ENCODE measurements at places on chromosomes 5 and 9.

- DNase-seq: no peak
These were observed 23.7 kb downstream of the ACTL7A start for GRCh38 chr9:108885643-108886348.

GRCh38 chr5:146015001-146015400, 78.6 kb downstream of the SH3RF2 start:
- DNase-seq: no peak

- DNase-seq: no peak
These were observed 6.1 kb upstream of the MRNIP start for GRCh38 chr5:179864686-179865085.

DNA sequence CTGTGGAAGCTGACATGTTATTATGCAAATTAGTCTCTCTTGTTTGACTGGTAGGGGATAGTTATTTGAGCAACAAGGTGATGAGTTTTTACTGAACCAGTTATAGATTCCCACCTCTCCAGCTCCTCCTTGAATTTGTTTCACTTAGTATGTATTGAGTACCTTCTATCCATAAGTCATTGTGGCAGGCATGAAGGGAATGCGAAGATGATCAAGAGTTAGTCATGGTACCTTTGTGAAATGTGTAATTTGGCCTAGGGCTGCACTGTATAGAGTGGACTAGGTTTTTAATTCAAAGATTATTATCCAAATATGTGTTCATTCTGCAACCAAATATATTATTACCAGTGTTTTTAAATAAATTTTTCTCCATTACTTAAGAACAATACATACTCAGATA, 110.1 kb downstream of the HACD4 start:
- no peak for DNase-seq

- DNase-seq: no peak
These were observed 168.8 kb downstream of the RAPGEF6 start for GRCh38 chr5:131466171-131466766.

DNA sequence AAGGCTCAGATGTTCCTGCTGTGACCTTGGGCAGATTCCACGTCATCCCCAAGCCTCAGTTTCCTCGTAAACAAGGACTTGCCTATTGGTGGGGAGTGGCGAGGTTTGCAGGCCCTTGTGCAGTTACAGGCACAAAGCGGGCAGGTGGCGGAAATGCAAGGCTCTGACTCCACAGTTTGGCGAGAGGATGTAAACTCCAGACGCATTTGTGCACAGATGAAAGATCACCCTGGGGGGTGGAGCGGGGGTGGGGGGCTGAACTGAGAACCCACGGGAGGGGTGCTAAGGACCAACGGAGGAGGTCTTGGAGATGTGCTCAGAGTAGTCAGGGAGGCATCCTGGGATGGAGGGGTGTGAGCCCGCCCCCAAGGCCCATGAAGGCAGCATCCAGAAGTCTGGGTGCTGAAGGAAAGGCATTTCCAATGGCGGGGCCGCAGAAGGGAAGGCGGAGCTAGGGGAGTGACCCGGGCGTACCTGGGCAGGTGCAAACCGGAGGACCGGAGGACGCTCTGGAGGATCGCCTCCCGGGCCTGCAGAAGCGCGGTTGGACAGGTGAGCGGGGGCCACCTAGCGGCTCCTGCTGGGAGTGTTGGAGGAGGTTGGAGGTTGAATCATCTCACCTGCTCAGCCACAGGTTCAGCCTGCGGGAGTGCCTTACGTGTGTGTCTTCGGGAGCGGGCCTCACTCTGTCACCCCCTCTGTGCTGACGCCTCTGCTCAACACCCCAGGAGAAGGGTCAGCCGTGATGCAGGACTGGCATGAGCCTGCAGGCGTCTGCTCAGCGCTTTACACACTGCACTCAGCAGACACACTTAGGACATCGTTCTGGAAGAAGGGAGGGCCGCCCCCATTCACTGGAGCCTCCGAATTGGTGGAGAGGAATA, 1.9 kb upstream of the FIBCD1 start:
- DNase-seq: peak; percentile 78

DNA sequence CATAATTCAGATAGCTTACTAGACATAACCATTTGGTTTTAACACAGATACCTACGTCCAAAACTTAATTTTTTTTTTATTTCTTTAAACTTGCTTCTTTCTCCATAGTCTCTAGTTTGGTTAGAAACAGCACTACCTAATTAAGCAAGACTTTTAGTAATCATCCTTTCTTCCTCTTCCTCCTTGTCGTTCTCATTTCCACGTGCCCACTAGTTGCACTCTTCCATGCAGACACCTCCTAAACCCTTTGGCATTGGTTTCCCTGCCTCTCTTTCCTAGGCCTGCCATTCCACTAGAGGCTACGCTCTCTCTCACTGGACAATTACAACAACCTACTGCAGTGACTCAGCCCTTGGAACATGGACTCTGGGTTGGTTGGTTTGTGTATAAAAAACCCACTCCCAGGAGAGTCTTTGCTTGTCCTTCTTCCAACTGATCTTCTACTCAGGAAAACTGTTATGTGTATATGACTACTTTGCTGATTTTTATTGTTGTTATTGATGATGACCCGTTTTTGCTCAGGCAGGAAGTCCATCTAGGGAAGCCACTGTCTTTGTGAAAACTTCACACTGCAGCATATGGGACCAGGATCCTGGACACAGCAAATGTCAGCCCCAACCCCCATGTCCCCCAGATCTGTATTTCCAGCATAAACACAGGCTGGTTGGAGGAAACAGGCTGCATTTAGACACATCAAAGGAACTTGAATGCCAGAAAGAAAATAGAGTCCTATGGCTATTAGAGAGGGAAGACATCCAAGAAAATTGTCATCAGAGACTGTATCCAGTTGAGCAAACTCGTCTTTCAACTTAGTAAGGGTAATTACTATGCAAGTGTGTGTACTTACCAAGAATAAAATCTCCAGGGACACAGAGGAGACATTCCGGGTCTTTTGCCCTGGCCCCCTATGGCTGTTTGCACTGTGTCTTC, 503.2 kb downstream of the GADD45G start:
- DNase-seq: no peak

DNA sequence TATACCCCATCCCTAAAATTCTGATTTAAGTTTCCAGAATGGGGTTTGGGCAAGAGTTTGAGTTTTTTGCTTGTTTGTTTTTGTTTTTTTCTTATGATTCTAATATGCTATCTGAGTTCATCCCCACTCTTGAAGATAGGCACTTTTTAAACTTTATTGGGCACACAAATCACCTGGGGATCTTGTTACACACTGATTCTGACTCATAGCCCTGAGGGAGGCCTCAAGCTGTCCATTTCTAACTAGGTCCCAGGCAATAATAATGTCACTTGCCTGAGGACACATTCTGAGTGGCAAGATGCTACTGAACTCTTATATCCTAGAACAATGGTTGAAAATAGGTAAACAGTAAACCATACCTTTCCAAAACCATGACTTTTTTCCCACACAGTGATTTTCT, 22.8 kb upstream of the ABLIM3 start:
- no peak for DNase-seq

DNA sequence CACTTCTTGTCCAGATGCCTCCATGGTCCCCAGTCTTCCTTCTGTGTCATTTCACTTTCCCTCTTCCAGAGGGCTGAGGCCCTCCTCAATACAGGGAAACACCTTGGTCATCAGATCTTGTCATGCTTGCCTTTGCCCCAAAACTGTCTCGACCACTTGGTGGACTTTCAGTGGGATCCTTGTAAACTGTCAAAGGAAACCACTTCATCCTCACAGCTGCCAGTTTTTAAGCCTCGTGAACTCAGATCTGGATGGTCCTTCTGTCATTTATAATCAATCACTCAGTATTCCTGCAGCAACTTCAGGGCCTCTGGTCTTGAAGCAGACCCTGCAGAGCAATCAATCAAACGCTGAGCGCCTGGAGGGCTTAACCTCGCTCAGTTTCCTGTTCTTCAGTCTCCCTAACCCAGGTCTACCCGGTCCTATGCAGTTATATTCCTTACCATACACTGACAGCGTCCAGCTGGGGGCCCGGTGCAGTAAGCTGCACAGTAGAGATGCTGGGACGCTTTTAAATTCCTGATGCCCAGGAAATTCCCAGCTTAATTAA, 74.6 kb downstream of the GOLPH3 start:
- no peak for DNase-seq

DNA sequence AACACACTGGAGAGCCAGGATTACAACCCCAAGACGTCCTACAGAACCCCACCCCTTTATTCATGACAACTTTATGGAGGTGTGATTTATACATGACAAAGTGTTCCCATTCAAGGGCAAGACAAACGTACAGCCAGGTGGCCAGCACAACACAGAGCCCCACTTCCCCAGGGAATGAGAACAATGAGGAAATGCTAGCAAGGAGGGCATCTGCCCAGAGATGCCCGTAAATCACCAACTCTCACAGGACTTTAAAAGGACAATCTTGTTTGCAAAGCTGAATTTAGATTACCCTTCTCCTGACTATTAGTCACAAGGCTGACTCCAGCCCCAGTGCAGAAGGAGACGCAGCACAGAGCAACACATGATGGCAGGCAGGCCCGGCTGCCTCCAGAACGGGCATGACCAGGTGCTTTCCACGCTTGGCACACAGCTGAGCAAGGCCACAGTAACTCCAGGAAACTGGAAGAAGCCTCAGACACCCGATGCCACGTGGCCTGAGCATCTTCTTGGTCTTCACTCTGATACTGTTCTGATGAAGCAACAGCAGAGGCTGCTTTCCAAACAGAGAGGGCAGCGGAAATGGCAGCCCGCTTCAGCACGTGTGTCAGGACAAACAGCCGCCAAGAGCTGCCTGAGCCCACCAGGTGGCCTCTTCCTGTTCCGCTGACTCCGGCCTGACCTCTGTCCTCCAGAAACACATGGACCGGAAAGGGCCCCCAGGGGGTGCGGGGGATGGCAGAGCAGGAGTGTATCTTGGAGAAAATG, 51.4 kb downstream of the ROR2 start:
- DNase-seq: no peak

DNA sequence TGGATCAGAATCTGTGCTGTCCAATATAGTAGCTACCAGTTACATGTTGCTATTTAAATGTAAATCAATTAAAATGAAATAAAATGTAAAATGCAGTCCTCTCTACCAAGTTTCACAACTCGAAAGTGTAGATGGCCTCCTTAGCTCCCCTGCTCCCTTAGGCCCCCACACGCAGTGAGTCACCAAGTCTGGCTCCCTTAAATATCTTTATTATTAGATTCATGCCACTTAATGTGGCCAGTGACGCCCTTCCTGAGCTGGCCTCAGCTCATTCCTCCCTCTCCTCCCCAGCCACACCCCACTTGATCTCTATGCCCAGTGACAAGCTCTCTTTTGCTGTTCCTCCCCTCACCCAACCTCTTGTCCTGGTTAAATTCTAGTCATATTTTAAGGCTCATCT, 88.4 kb upstream of the DNAH5 start:
- DNase-seq: no peak

GRCh38 chr5:149221326-149221725, 50.3 kb upstream of the AFAP1L1 start:
- DNase-seq: no peak

GRCh38 chr5:176578391-176578808, 29.3 kb downstream of the CDHR2 start:
- DNase-seq: no peak

DNA sequence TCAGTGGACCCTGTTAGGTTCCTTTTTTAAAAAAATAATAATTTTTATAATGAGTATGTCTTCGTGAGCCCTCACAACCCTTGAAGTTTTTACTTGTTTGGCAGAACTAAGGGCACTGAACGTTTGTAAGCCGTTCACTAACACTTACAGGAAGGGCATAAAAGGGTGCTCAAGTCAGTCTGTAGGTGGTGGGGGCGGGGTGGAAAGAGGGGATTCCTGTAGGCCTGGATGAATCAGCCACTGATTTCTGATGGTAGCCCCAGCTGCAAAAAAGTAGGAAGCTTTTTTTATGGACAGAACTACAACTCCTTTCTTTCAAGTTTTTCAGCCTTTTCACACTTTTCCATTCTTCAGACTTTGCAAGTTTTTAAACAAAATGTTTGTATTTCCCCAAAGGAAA, 35.8 kb downstream of the PIK3R1 start:
- DNase-seq: no peak

GRCh38 chr5:139577689-139578290, 16.7 kb downstream of the UBE2D2 start:
- DNase-seq: no peak

DNA sequence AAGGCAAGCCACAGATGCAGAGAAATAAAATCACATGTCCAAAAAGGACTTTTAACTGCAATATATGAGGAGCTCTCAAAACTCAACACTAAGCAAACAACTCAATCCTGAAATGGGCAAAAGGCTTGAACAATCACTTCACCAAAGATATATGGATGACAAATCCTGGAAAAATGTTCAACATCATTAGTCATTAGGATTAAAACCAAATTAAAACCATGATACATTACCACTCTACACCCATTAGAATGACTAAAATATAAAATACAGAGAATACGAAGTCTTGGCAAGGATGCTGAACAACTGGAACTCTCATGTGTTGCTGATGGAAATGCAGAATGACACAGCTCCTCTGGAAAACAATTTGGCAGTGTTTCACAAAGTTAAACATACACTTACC, 277.4 kb downstream of the TLE1 start:
- DNase-seq: no peak

GRCh38 chr5:173420108-173420507, 91.9 kb upstream of the STC2 start:
- no peak for DNase-seq

DNA sequence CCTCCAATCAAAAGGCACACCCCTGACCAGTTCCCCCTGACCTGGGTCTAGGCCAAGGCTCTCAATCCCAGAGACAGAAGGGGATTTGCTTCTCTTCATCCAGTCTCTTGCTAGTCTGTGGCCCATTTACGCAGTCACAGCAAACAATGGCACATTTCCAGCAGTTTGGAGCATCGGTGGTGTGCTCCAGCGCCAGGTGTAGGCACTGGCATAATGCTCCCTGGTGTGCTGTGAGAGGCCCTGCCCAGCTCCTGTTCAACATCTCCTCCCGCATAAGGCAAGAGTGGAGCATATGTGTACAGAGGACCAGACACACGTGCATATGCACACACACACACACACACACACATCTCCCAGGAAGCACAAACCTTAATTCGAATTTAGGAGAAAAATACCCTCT, 79.5 kb upstream of the ERCC6L2 start:
- DNase-seq: no peak

DNA sequence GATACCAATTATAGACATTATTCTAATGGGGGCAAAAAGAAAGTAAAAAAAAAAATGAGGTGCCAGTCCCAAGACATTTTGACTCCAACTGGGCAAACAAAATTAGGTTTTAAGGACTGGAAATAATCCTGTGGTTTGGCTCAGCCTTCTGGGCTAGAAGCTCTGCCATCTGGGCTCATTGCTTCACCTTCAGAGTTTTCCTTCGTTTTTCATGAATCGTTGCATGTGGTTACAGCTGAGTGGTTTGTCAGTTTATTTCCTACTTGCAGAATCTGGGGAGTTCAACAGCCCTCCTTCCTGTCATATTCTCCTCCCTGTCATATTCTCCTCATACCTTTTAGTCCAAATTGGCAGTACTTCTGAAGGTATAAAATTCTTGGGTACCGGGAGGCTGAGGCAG, 12.0 kb downstream of the UGT3A2 start:
- DNase-seq: no peak

GRCh38 chr5:98993512-98993911, 64.7 kb upstream of the CHD1 start:
- no peak for DNase-seq
